ENCODE measurements at places on chromosomes 3 and 15. TPM values are rescaled to one million over a fixed set of nuclear protein-coding genes. Genes with fewer than 3 reads are reported as not detected.
A peak's percentile ranks its signal among the peaks of the same experiment; 100 is the strongest.

STRIT1 gene
- total RNA-seq = not detected

GRK7 gene
- 0.11 TPM for total RNA-seq

CLDN1 gene
- total RNA-seq = 0.92 TPM

GOLGA8K gene
- total RNA-seq = 0.26 TPM

GALNT15 gene
- total RNA-seq = 146 TPM

SYNM gene
- total RNA-seq = 2,394 TPM

DNAH12 gene
- total RNA-seq = not detected

MEGF11 gene
- total RNA-seq = not detected

AADACL2 gene
- total RNA-seq = not detected

HIGD2B gene
- not detected for total RNA-seq

CHRFAM7A gene
- 0.69 TPM for total RNA-seq

GPX1 gene
- total RNA-seq = 295 TPM

MEX3B gene
- 1.7 TPM for total RNA-seq

ERC2 gene
- total RNA-seq = 1.7 TPM

DNA sequence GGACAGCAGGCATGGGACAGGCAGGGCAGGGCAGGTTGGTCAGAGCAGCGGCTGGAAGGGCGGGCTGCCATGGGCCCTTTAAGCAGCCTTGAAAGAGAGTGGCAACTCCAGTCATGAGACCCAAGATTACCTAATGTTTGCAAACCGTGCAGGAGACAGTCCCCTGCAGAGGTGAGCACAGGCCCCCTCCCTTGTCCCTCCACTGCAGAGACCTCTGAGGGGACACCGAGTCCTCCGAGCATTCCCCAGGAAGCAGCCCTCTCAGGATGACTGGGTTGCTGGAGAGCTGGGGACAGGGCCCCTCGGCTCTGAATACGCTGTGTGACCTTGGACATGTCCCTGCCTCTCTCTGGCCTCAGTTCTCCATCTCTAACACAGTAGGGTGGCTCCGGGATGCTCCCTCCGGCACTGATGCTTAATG is 81.4 kb downstream of the IQSEC1 start:
- DNase-seq = no peak

DNA sequence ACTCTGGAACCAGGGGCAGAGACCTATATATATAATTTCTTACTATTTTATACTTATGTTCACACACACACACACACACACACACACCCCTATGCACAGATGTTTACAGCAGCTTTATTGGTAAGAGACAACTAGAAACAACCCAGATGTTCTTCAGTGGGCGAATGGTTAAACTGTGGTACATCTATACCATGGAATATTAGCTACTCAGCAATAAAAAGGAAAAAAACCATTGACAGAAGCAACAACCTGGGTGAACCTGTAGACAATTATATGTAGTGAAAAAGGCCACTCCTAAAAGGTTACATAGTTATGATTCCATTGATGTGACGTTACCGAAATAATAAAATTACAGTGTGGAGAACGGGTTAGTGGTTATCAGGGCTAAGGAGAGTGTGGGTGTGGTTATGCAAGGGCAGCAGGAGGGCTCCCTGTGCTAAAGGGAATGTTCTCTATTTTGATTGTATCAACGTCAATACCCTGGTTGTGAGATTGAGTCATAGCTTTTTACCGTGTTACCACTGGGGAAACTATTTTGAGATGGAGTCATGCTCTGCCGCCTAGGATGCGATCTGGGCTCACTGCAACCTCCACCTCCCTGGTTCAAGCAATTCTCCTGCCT is 85.5 kb downstream of the FLNB start:
- no peak for DNase-seq

DNA sequence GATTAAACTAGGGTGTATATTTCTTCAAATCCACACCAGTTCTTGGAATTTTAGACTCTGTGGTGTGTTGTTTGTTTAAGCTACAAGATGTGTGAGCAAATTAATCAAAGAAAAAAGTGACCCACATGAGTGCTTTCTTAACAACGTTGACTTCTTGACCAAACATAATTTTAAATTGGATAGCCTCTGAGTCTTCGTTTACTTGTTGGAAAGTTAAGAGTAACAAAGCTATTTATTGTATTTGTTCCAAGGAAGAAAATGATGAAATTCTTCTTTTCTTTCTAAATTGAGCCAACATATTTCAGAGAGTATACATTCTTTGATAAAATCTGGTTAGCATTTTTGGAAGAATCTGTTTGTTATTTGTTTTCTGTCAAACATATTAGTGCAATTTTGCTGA is 99.9 kb upstream of the IGSF10 start:
- no peak for DNase-seq

DNA sequence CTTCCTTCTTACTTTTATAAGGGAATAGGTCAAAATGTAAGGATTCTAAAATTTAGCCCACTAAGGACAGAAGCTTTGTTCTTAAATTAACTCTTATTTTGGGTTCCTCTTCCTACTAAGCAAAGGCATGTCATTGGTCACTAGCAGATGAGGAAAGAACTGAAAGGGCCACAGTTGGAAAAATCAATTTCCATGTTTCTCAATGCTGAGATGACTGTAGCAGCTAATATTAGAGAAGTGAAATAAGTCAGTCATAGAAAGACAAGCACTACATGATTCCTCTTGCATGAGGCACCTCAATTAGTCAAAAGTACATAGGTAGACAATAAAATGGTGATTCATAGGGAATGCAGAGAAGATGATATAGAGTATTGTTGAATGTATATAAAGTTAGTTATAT is 353.7 kb downstream of the RSL24D1 start:
- no peak for DNase-seq

- no peak for DNase-seq
These were observed 27.2 kb downstream of the SNX1 start for GRCh38 chr15:64122936-64123351.

- no peak for DNase-seq
These were observed 10.1 kb upstream of the CAMK1 start for GRCh38 chr3:9779721-9780457.

GRCh38 chr15:44033894-44034293 is 161.2 kb downstream of the FRMD5 start:
- no peak for DNase-seq

DNA sequence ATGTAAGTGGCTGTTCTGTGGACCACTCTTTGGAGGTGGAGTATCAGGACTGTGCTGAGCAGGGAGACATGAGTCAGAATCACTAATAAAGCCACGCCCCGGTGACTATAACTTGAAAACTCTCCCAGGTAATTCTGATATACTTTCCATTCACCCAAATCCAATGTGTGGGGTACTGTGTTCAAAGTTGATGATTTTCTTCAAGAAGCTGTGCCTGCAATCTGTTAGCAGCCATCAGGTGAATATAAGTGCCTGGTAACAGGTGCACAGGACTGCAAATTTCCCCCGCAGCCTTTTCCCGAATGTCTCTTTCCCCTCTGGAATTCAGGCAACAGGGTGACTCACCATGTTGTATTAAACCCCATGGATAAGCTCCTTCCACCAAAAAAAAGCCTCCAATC is 17.0 kb downstream of the MAGI1 start:
- DNase-seq = no peak

- DNase-seq = no peak
These were observed 42.2 kb downstream of the PXYLP1 start for GRCh38 chr3:141273700-141274410.

- no peak for DNase-seq
These were observed 9.0 kb upstream of the STRIT1 start for GRCh38 chr3:155302481-155302880.

- no peak for DNase-seq
These were observed 65.2 kb downstream of the SLC9C1 start for GRCh38 chr3:112228786-112229185.

- DNase-seq = no peak
These were observed 14.3 kb upstream of the ADPGK start for GRCh38 chr15:72797834-72798233.

GRCh38 chr3:197846491-197846890 is 55.4 kb downstream of the LRCH3 start:
- no peak for DNase-seq

GRCh38 chr3:175735866-175736265 is 876.7 kb downstream of the NAALADL2 start:
- DNase-seq = no peak

DNA sequence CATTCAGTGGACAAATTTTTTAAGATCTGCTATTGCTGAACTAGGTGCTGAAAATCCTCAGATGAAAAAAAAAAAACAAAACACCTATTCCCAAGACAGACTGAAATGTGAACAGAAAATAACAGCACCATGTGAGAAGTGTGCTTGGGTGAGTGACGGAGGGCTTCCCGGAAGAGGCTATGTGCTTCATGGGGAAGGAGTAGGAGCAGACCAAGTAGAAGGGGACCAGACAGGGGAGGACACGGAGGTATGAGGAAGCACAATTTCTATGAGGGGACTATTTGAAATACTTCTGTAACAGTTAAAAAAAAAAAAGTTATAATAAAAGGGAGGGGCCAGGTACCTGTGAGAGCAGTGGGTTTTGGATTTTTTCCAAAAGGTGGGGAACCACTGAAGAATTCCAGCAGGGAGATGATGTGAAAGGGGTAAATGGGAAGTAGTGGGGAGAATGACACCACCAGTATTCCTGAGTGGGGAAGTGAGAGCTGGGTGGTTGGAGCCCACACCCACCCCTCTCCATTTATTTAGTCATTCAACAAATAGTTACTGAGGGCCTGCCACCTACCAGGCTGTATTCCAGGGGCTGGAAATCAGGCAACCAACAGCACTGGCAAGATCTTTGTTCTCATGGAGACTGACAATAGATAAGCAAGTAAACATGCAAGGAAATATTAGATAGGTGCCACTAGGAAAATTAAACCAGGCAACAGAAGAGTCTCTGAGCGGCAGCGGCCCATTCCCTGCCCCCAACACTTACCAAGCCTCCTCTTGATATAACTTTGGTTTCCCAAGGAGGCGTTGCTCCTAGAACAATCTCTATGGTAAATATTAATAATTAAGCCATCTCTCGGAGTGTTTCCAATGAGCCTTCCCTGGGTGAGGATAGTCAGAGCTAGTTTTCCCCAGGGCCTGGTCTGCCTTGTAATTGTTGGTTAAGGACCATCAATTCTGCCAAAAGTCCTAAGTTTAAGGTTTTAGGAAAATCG is 3.8 kb upstream of the USP3 start:
- no peak for DNase-seq

DNA sequence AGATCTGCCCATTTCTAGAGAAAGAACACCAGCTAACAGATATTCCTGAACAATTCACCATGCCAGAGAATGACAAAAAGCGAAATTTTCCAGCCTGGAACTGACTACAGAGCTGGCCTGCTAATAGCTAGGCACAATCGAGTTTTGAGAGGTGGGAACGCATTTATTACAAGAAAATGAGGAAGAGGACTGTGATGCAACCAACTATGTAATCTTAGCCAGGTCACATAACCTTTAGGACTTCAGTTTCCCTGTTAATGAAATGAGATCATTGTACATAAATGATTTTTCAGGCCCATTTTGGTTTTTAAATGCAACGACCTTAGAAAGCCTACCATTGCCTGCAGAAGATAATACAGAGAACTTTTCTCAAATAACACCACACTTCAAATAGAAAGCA is 72.1 kb upstream of the SETMAR start:
- DNase-seq = no peak

- no peak for DNase-seq
These were observed 43.4 kb downstream of the PXYLP1 start for GRCh38 chr3:141275032-141275422.

DNA sequence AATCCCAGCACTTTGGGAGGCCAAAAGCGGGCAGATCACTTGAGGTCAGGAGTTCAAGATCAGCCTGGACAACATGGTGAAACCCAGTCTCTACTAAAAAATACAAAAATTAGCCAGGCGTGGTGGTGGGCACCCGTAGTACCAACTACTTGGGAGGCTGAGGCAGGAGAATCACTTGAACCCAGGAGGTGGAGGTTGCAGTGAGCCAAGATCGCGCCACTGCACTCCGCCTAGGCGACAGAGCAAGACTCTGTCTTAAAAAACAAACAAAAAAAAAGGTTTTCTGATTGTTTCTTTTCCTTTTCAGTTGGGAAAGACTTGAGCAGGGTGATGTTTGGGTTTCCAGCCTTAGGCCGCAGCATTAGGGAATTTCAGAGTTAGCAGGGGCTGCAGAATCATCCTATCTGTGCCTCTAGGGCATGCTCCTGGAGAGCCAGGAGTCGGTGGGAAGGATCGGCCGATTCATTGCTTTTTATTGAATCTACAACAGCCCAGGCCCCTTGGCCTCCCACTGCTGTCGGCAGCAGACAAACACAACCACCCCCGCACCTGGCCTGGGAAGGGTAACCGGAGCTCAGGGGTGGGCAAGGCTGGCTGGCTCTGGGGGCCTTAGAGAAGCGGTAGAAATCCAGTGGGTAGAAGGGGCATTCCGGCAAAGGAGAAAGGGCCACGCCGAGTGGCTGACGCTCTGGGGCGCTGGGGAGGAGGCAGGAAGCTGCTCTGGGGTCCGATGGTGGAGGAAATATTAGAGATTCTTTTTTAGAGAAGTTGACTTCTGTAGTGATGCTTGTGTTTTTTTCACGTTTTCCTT is 6.3 kb downstream of the CHAC1 start:
- DNase-seq = no peak

GRCh38 chr3:12352253-12352652 is 63.4 kb downstream of the PPARG start:
- no peak for DNase-seq

GRCh38 chr15:57540736-57541135 is 51.0 kb upstream of the MYZAP start:
- no peak for DNase-seq

DNA sequence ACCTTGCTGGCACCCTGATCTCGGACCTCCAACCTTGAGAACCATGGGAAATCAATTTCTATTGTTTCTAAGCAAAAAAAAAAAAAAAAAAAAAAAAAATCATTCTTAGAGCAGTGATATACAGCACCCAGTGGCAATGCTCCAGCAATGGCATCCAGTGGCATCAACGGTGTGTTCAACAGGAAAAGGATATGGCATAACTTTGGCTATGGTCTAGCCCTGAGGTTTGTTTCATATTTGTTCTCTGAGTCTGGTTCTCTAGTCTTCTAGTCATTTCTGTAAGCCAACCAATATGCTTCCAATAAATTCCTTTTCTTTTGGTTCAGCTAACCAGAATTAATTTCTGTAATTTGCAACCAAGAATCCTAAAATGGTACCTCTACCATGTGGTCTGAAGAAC is 19.2 kb downstream of the DENND4A start:
- no peak for DNase-seq

GRCh38 chr3:183438735-183439134 is 10.3 kb upstream of the MCF2L2 start:
- no peak for DNase-seq

- DNase-seq = no peak
These were observed 5.1 kb upstream of the ANKRD63 start for GRCh38 chr15:40287968-40288367.

GRCh38 chr3:160831401-160831800 is 75.4 kb downstream of the PPM1L start:
- no peak for DNase-seq

DNA sequence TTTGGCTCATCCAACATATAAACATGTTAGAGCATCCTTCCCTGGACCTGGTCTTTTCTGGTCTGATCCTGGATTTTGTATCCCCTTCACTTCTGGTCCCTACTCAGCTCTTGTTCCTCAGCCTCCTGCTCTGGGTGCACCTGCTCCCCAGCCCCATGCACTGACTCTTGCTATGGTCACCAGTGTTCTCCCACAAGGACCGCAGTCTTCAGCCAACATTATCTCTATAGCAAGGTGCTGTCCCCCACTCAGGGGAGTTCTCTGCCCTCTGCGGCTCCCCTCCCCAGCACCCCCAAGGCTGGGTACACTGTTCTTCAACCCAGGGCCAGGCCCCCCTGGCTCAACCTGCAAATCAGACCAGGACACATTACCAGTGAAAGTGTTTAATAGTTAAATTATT is 80.2 kb downstream of the SEC22A start:
- peak; percentile 81 for DNase-seq

All from esophagus muscularis mucosa (tissue), 4 donors.